Femur (tissue), 1 donor: ENCODE measurements at places on chromosomes 12 and 14.

- DNase-seq, result peak; percentile 75
Measured at GRCh38 chr12:74317078-74317601, 220.5 kb upstream of the ATXN7L3B start.

DNA sequence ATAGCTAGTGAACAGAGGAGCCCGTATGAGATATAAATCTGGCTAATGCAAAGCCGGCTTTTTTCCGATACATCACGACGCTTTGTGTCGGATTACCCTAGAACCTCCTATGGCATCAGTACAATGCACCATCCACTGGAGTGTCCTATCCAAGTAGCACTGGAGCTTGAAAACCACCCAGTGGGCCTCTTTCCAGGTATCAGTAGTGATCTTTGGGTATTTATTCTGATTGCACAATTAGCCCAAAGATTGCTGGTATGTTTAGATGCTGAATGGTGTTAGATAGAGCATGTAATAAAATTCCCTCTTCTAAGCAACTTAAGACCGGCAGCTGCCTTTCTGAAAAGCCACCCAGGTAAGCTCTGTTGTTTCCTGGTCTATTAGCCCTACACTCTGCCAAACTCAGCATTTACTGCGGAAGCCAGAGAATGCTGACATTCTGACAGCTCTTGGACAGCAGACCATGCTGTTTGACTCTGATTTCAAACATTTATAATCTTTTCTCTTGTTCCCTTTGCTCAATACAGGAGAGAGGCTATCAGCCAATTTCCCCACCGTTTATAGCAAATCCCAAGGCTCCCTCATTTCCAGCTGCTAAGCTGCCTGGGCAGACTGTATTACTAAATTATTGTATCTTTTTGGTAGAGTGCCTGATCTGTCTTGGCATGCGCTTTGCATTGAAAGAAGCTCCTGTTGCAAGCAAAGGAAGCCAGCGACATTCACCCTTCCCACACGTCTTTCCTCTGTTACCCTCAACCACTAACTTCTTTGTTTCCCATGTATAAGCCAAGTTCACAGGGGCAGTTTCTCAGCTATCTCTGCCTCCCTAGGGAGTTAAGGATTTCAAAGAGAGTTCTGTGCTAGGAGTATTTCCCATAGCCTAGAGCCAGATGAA, 388.3 kb upstream of the GARIN6 start:
- peak; percentile 27 for DNase-seq

GRCh38 chr14:72315714-72316113, 383.5 kb downstream of the RGS6 start:
- DNase-seq, result no peak

DNA sequence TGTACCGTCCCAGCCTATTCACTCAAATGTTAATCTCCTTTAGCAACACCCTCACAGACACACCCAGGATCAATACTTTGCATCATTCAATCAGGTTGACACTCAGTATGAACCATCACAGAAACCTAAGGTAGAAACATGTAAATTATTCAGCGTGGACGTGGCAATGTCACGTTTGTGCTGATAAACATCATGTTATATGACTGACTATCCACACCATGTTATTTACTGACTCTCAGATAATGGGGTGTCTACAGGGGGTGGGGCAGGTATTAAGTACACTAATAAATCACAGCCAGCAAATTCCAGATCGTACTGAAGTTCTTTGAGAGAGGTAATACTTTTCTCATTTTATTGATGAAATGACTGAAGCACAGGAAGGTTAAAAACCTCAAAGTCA, 280.0 kb downstream of the C12orf75 start:
- no peak for DNase-seq

DNA sequence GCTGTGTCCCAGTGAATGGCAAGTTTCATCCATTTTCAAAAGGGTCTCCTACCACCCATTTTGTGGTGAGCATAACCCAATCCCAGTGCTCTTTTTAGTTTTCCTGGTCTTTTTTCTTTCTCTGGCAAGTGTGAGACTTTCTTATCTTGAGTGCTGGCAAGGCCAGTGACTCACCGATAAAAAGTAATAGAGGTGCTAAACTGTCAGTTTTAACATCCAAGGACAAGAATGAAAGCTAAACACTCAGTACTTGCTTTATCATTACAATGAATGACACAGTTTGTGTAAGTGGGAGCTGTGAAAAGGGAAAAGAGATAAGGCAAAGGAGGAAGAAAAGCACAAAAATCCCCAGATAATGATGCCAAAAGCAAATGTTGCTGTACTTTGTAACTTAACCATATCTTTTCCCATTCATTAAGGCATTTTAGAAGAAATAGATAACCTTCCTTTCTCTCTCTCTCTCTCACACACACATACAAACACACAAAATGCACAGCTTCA, 4.9 kb upstream of the LRIG3 start:
- DNase-seq, result no peak

GRCh38 chr12:94055528-94055927, 92.8 kb upstream of the PLXNC1 start:
- DNase-seq, result no peak

GRCh38 chr14:64294672-64295413, 672 bp upstream of the ESR2 start:
- DNase-seq, result peak; percentile 55

DNA sequence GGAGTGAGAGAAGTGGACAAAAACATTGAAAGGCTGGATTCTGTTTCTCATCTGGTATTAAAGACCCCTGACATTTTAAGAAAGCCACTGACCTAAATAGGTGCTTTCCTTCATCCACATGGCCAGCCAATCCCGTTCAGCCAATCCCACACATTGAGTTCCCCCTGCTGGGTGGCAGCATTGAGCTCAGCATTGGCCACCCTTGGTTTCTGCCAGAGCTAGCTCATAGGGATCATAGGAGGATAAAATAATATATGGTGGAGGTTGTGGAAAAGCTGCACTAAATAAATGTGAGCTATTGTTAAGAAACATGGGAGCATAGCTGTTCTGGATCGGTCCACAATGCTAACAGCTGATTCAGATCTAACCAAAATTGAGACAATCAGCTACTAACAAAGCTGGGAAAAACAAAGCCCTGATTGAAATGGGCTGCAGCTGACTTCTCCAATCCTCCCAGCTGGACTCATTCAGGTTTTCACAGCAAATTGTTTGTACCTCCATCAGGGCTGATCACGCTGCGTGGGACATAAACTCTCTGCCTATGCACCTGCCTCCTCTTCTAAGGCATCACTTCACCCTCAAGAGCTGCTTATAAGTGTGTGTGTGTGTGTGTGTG, 256.5 kb downstream of the EMP1 start:
- DNase-seq, result no peak

- DNase-seq, result peak; percentile 49
Measured at GRCh38 chr14:76644855-76645518, 116.3 kb upstream of the VASH1 start.

DNA sequence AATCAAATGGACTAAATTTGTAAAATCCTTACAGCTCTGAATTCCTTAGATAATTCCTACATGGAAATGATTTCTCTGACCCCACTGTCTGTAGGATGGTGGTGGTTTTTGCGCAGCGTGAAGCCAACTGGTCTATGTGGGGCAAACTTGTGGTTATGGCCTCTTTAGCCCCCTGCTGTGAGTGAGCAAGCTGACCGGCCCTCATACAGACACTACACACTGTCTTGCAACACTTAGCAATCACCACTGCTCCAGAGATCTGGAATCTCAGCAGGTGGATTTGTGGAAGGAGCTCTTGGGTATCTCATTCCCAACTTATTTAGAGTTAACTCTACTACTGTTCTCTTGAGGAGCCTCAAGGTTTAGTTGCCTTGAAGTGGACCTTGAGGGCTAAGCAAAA, 70.2 kb downstream of the SCN8A start:
- DNase-seq, result no peak

DNA sequence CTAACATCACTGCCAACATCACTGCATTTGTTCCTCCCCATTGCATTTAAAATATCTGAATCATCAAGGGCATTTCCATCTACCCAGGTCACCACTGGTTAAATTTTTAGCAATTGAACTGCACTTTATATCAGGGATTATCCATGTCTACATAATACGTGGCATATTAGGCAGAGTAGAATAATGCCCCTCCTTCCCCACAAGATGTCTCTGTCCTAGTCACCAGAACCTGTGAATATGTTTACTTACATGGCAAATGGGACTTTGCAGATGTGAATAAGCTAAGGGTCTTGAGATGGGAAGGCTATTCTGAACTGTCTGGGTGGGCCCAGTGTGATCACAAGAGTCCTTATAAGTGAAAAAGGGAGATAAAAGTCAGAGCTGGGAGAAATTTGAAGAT, 181.7 kb upstream of the ARID2 start:
- DNase-seq, result no peak
